GM20000 (cell line): ENCODE measurements at places on chromosomes 13 and 19.

DNA sequence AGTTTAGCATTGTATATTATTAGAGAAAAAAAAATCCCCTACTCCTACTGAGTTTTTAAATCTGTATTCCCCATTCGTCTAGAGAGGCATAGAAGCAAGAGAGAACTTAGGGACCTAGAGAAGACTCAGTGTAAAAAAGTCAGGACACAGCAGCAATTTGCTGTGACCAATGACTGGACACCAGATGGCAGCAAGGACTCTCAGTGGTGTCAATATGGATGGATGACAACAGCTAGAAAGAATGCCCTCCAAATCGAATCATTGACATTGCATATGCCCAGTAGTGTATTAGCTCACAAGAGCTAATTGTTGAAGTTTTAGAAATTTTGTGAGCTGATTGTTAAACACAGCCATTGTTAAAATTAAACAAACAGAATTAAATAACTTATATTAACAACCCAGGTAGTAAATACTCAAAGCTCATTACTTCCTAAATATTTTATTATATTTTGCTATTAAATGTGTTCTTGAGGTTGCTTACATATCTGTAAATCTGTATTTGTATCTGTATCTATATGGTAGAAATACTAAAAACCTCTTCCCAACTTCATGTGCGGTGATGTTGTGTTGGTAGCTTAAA lies 43.9 kb downstream of the SIAH3 start:
- DNase-seq = peak; percentile 56

DNA sequence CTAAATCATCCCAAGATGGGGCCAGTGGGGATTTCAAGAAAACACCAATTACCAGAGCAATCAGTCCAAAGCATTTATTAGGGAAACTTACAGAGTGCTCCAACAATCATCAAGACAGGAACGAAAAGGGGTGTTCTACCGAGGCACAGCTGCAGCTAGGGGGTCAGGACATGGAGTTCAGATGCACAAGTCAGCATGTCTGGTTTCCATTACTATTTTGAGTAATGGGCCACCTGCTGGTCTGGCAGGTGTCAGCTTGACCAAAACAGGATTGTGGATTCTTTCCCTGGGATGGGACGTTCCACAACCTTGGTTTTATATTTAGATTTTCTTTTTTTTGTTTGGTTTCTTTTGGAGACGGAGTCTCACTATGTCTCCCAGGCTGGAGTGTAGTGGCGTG lies 3.9 kb upstream of the UBL5 start:
- DNase-seq = no peak

- DNase-seq = no peak
Measured at GRCh38 chr19:35959968-35960320, 23.8 kb downstream of the LRFN3 start.

DNA sequence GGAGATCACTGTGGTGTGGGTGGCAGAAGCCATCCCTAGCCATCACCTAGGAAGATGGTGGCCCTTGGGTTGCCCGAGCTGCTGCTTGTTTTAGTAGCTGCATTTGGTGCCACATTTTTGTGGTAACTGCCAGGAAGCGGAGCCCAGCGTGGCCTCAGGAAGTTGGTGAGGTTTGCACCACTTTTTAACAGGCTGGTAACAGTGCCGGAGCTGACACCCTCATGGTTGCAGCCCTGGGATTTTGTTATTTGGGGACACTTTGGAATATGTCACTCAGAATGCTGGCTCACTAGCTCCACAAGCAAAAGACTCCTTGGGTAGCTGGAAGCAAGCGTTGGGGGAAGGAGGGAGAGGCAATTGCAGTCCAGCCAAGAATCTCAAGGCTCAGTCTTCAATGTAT lies 22.1 kb downstream of the ACTN4 start:
- no peak for DNase-seq

DNA sequence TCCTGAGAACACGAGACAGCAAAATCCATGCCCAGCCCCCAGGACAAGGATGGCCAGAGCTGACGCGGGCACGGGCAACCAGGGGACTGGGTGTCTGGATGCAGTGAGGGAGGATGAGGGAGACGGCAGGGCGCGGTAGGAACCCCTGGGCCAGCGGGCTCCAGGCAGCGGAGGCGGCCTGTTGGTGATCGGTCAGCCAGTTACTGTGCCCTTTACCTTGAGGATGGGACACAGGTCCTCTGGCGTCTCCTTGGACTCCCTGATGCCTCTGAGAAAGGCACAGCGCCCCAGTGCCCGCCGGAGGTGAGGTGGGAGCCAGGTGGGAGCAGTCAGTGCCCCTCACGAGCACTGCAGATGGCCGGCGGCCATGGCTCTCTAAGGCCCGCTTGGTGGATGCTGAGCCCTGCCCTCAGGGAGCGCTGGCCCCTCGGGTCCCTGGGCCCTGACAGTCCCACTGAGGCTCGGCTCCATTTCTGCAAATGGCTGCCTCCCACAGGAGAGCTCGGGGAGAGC lies 31.2 kb downstream of the C13orf46 start:
- DNase-seq = no peak

- no peak for DNase-seq
Measured at GRCh38 chr13:79307433-79307861, 98.6 kb downstream of the RBM26 start.

DNA sequence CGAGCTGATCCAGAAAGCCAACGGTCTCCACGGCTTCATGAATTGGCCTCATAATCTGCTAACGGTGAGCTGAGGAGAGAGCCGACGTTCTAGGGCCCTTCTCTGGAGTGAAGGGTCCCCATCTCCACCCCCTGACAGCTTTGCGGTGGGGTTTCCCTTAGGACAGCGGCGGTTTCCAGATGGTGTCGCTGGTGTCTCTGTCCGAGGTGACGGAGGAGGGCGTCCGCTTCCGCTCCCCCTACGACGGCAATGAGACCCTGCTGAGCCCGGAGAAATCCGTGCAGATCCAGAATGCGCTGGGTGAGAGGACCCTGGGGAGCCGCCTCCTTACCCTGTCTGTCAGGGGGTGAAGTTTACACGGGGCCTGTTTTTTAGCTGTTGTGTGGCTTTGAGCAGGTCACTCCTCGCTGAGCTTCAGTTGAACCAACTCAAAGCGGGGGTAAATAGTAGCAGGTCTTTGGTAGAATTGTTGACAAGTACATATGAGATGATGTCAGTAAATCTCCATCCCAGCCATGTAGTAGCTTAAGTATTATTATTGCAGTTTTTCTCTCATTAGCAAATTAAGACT lies 801 bp downstream of the QTRT1 start:
- DNase-seq = peak; percentile 65
